ENCODE measurements at places on chromosomes 1 and 21. TPM values are rescaled to one million over a fixed set of nuclear protein-coding genes. Genes with fewer than 3 reads are reported as not detected.

SLC25A34 gene
- total RNA-seq = 0.68 TPM

ACTN2 gene
- total RNA-seq = not detected

CDKN2C gene
- 0.36 TPM for total RNA-seq

CLIC6 gene
- 0.71 TPM for total RNA-seq

RCSD1 gene
- total RNA-seq = under 0.01 TPM

TP73 gene
- 0.36 TPM for total RNA-seq

HSD3B1 gene
- total RNA-seq = not detected

TBX19 gene
- total RNA-seq = 0.68 TPM

C1QA gene
- total RNA-seq = not detected
